ENCODE measurements at places on chromosomes 13 and 19.

GRCh38 chr19:7883105-7883504, 5.2 kb upstream of the LRRC8E start:
- no peak for DNase-seq

DNA sequence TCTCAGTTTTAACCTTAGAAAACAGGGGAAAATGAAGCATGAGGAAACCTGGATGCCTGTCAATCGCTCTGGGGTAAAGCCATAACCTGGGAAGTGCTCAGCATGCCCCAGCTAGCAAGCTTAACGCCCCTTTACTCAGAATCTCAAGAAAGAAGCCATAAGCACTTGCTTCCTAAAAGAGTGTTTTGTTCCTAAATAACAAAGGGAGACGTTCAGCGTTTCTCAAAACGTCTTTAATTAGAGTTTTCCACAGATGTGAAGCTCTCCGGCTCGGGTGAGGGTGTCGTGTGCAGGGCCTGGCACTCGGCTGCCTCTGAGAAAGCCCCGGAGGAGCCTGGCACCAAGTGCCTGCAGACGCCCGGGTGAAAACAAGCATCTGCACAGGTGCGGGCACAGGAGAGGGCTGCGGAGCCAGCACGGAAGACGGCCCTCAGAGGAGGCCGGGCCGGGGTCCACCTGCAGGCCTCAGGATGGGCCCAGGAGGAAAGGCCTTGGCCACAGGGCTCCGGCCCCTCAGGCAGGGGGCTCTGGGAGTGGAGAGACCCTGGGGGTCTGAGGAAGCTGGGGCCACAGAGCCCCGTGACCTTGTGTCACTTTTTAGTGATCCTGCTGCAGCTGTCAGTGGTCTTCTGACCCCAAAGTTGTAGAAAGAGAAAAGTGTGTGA, 6.2 kb downstream of the GAS6 start:
- no peak for DNase-seq

DNA sequence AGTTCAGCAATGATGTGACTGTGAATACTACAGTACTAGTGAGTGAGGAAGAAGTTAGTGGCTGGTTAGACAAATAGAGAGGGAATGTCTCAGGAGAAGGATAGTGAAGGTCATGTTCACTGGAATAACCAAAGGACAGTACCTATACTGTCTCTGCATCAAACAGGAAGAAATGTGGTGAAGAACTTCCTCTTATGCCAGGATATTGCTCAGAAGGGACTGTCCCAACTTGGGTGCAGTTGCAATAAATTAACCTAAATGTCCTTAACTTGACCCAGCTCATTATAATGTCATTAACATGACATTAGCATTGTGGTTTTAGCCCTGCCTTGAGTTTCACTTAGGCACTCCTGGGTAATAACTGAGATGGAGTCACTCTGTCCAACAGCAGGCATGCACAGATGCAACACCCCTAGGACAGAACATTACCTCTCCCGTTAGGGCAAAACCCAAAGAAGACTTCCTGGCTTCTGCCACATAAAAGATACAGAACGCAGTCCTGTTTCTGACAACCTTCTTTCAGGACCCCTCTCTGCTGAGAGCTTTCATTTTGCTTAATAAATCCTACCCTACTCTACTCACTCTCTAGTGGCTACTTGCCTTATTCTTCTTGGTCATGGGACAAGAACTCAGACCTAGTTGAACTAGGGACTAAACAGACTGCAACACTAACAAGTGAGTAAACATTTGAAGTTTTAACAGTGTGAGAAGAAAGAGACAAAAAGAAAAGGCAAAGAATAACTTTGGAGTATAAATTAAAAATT, 1591.6 kb upstream of the MIR17HG start:
- DNase-seq, result no peak

- no peak for DNase-seq
These were observed 2.6 kb downstream of the PPP5C start for GRCh38 chr19:46349311-46349993.

- no peak for DNase-seq
These were observed 22.8 kb downstream of the KCTD15 start for GRCh38 chr19:33819506-33819879.

DNA sequence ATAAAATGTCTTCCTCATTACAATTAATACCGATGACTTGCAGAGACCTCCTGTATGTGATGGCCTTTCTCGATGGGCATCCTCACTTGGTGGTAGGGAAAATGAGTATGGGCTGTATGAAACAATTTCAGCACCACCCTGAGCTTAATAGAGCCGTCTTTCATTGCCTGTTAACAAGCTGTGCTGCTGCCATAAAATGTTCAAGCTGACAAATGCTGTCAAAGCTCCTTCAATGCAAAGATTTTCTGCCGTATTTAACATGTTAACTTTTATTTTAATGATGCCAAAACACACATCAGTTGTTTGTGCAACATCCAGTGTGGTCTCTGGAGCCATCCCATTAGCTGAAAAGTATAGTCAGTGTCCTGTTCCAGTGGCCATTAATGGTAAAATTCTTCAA, 110.1 kb downstream of the GPC6 start:
- DNase-seq, result no peak

DNA sequence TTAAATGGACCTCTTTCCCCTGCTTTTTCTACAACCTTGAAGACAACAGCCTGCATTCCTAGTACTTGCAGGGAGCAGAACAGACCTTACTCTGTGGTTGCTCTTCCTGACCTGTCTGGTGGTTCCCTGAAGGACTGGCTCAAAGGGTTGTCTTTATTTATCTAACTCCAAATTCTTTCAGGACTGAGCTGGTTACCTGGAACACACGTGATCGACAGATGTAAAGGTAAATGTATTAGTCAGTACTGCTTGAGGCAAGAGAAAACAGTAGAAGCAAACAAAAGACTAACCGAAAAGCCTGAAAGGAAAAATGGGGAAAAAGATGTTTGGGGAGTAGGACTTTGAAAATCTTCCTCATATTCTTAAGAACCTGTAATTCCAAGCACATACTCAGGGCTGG, 17.9 kb downstream of the ZNF558 start:
- no peak for DNase-seq

DNA sequence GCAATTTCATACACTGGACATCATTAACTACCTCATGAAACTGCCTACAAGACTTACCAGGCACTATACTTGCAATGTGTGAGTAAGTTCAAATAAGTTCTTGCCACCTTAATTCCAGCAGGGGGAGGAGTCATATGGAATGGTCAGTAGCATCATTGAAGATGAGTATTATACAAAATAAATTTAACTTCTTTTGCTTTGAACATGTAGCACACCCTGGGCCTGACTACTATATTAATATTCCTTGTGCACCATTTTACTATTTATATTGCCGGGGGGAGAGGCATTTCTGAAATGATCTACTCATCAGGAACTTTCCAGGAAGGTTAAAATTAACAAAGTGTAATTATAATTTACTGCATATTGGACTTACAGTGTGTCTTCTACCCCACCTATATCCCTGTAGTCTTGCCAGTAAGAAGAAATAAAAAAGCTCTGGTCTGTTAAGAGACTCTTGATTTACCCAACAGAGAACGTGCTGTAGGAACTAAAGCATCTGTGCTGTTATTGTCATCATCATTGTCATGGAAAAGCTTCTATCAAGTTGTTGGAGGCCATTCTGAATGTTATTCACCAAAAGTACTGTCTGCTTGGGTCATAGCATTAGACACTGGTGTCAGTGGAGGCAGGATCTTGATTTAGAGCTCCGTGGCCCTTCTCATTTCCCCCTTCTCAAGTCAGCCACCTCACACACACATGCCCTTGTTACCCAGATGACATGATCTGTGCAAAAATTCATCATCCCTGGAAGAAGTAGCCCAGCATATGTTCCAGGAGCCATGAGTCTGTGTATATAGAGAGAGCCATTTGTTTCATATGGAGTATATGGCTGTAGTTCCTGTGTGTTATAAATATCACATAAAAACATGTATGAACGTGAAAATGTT, 147.1 kb downstream of the MTUS2 start:
- no peak for DNase-seq

- DNase-seq, result peak; percentile 6
These were observed 8.8 kb upstream of the SULT2B1 start for GRCh38 chr19:48543121-48543710.

- no peak for DNase-seq
These were observed 112.5 kb downstream of the LACC1 start for GRCh38 chr13:43992211-43992610.

DNA sequence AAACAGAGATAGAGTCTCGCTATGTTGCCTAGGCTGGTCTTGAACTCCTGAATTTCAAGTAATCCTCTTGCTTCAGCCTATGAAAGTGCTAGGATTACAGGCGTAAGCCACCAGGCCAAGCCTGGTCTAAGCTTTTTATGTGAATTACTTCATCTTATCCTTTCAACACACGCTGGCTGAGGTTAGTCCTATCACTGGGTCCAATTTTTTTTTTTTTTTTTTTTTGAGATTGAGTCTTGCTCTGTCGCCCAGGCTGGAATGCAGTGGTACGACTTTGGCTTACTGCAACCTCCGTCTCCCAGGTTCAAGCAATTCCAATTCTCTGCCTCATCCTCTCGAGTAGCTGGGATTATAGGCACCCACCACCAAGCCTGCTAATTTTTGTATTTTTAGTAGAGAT, 10.4 kb downstream of the MYO1F start:
- no peak for DNase-seq

DNA sequence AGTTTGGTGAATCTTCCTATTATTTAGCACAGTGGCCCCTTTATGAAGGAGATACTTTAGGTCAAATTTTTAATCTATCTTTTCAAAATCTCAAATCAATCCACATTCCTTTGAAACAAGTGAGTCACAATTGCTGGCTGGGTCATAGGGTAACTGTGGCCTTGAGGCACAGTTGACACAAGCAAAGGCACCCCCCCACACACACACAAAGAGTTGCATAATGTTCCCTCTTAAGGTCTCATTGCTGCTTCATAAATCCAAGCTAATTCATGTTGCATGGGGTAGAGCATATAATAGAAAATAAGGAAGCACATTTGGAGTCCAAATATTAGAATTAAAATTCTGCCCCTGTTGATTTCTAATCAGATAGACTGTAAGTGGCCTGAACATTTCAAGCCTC, 171.5 kb downstream of the DLEU7 start:
- no peak for DNase-seq

DNA sequence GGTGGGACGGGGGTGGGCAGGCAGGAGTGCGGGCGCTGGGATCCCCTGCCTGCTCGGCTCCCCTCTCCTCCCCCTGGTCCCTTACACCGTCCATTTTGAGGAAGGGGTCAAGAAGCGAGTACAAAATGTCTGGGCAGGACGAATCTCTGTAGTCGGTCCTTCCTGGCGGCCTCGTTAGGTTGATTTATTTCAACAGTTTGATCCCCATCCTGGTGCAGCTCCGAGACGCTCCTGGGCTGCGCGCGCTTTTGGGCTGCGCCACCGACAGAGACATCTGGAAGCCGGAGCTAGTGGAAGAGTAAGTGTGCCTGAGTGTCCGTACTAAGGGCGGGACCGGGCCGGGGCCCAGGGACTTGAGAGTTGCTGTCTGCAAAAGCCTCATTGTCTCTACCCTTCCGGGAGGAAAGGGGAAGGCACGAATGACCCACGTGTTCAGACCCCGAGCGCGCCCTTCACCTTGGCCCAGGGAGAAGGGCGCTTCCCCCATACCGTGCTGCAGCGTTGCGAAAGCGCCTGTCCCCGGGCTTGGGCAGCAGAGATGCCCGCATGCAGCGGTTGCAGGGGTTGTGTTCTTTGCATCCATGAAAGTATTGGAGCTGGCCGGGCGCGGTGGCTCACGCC, 1.8 kb downstream of the ZNF114 start:
- no peak for DNase-seq

GRCh38 chr19:35828692-35829301, 16.2 kb upstream of the PRODH2 start:
- no peak for DNase-seq

DNA sequence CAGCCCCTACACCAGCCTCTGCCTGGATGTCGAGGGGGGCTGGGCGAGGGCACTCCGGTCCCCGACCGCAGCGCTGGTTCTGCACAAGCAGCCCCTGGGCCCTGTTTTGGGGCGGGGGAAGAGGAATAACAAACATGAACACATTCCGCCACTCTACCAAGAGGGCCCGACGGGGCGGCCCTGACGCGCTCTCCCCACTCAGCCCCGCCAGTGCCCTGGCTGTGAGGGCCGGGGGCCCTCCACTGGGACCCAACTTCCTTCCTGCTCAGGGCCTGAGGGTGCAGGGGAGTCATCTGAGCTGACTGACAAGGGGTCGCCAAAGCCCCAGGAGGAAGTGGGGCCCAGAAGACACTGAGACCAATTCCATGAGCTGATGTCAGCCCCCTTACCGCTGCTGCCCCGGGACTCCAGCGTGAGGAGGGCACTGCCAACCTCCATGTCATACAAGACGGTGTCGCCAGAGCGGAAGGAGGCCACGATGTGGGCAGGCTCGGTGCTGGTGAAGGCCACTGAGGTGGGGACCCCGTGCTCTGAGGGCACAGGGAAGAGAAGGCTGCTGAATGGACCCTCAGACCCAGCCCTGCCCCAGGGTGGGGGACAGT, 5.6 kb upstream of the PRKD2 start:
- DNase-seq, result no peak

- no peak for DNase-seq
These were observed 106.4 kb upstream of the MLNR start for GRCh38 chr13:49113526-49114286.

- DNase-seq, result no peak
These were observed 1246.2 kb downstream of the SLITRK1 start for GRCh38 chr13:82636119-82636518.

- no peak for DNase-seq
These were observed 125.7 kb upstream of the NBEA start for GRCh38 chr13:34816245-34816884.

DNA sequence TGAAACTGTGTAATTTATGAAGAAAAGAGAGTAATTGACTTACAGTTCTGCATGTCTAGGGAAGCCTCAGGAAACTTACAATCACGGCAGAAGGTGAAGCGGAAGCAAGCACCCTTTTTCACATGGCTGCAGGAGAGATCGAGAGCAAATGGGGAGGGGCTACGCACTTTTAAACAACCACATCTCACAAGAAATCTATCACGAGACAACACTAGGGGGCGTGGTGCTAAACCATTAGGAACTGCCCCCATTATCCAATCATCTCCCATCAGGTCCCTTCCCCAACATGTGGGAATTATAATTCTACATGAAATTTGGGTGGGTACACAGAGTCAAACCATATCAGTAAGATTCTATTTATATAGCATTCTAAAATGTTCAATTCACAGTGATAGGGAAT, 114.8 kb upstream of the TRPC4 start:
- no peak for DNase-seq

DNA sequence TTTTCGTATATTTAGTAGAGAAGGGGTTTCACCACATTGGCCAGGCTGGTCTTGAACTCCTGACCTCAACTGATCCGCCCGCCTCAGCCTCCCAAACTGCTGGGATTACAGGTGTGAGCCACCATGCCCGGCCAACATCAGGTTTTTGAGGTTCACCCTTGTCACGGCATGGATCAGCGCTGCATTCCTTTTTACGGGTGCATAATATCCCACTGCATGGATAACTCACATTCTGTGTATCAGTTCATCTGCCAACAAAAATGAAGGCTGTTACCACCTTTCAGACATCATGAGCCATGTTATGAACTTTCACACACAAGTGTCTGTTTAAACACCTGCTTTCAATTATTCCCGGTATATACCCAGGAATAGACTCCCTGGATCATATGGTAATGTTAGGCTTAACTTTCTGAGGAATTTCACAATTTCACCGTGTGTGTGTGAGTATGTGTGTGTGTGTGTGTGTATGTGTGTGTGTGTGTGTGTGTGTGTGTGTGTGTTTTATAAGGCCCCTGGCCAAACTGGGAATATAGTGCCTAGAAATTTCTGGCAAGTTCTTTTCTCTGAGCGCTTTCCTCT, 52.2 kb downstream of the AP1M1 start:
- no peak for DNase-seq
